ENCODE measurements at places on chromosomes 6 and 20.

DNA sequence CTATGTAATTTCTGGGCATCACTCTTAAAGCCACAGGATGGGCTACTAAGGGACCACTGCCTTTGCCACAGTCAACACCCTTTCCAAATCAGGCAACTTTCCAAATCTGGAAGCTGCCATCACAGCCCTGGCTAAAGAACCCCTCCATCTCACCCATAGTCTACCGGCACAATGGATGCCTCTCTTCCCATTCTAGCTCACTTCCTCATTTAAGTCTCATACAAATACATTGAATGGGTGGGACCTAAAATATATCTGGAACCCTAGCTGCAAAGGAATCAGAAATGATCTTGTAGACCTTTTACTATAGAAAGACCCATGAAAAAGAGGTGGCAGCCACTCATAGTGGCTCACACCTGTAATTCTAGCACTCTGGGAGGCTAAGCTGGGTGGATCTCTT is 3.3 kb upstream of the TREML4 start:
- no peak for DNase-seq

- DNase-seq: no peak
These were observed 3.6 kb upstream of the HSP90AB1 start for GRCh38 chr6:44243345-44243744.

DNA sequence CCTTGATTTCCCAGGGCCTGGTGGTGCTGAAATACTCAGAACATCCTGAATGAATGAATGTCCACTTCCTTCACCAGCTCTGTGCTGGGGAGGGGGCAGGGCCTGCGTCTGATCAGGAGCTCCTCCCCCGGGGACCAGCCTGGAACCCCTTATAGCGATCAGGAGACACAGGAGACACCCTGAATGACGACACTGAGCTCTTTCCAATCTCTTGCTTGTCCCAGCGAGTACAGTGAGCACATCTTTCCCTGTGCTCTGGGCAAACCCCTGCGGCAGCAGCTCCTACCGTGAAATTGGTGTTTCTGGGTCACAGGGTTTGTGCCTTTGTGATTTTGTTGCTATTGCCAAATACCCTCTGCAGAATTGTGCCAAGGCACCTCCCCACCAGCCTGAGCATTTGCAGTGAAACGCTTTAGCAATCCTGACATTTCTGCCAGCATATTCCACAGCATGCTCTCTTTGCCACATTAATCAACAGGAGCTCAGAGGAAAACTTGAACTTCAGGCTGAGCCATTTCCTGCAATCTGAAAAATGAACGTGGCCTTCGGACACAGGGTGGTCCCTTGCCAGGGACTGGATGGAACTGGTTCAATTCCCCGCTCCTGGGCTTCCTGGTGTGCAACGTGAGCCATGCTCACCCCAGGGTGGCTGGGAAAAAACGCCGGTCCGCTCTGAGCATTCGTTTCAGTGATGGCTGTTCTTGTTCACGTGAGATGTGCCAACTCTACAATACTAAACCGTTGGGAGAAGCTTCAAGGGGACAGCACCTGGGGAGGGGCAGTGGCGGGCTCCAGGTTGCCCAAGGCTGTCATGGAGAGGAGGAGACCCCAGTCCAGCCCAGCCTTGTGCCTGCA is 23.1 kb upstream of the MRGBP start:
- DNase-seq: no peak

DNA sequence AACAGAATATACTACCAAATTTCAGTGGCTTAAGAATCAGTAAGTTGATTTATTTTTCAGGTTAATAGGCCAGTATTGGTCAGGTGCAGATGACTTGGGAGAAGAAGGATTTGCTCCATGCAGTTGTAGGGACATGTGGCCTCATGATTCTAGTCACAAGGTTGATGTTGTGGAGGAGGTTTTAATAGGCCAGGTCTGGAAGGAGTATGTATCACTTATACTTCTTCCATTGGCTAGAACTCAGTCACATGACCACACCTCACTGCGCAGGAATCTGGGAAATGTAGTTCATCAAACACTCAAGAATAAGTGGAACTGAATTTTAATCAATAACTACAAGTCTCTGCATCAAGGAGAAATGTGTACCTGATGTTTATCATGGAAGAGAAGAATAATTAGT is 281.5 kb upstream of the QKI start:
- DNase-seq: no peak

DNA sequence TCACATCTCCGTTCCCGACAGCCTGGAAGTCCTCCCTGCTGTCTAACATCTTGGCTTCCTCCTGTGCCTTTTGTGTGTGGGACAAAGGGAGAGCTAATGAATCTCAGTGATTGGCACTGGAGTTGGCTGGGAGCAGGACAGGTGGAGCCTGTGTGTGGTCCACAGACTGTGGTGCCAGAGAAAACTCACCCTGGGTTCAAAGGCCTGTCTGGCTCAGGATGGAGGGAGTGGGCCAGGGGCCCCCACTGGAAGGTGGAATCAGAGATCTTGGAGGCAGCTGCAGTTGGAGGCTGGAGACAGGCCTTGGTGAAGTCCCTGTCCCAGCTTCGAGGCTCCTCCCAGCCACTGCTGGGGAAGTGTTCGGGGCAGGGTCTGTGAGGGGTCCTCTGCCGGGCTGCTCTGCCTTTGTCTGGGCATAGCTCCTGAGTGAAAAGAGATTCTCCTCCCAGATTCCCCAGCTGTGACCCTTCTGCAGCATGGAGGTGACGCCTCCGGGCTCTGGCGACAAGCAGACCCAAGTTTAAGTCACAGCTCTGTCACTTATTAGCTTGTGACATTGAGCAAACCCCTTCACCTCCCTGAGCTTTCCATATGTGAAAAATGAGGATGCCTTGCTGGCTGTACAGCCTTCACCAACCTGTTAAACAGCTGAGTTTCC is 13.9 kb upstream of the ITPR3 start:
- DNase-seq: no peak

GRCh38 chr6:87539554-87539953 is 50.2 kb downstream of the RARS2 start:
- no peak for DNase-seq

DNA sequence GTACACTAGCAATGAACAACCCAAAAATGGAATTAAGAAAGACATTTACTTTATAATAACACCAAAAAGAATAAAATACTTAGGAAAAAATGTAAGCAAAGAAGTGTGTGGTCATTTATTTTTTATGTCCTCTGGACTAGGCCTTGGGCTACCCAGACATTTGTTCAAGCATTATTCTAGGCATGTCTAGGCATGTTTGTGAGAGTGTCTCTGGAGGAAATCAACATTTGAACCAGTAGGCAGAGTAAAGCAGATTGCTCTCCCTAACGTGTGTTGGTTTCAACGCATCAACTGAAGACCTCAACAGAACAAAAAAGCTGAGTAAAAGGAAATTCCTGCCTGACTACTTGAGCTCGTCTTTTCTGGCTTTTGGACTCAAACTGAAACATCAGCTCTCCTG is 84.5 kb downstream of the ANKEF1 start:
- DNase-seq: no peak

DNA sequence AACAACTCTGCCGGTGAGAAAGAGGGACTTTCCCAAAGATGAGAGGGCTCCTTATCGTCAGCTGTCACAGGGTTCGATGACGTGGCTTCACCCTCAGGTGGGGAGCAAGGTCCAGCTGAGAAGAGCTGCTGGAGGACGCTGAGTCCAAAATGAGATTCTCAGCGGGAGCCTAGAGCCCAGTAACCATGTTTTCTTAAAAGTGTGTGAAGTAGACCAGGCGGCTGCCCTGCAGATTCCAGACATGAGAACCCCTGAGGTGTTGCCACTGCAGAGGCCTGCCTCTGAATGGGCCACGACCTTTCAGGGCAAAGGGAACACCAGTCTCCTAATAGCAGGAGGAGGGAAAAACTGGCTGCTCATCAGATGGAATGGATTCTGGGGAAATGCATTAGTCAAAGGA is 375.1 kb downstream of the BTBD9 start:
- no peak for DNase-seq

DNA sequence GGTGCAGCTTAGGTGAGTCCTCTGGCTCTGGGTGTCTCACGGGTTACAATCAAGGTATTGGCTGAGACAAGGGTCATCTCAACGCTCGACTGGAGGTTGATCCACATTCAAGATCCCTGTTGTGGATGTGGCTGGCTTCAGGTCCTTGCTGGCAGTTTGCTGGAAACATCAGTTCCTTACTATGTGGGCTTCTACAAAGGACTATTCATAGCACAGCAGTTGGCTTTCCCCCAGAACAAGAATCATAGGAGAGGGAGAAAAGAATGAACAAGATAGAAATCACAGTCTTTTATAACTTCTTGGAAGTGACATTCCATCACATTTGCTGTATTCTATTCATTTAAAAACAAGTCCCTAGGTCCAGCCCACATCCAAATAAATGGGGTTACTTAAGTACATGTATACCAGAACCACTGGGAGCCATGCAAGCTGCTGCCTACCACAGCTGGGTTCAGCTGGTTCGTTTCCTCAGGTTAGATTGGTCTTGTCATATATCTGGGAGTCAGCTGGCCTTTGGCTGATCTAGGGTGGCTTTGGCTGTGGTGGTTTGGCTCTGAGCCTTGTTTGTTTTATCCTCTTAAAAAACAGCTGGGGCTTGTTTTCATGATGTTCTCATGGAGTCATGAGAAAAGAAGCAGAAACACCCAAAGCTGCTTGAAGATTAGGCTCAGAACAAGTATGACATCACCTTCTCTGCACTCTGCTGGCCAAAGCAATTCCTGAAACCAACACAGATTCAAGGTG is 433.2 kb upstream of the SPTLC3 start:
- peak; percentile 46 for DNase-seq

DNA sequence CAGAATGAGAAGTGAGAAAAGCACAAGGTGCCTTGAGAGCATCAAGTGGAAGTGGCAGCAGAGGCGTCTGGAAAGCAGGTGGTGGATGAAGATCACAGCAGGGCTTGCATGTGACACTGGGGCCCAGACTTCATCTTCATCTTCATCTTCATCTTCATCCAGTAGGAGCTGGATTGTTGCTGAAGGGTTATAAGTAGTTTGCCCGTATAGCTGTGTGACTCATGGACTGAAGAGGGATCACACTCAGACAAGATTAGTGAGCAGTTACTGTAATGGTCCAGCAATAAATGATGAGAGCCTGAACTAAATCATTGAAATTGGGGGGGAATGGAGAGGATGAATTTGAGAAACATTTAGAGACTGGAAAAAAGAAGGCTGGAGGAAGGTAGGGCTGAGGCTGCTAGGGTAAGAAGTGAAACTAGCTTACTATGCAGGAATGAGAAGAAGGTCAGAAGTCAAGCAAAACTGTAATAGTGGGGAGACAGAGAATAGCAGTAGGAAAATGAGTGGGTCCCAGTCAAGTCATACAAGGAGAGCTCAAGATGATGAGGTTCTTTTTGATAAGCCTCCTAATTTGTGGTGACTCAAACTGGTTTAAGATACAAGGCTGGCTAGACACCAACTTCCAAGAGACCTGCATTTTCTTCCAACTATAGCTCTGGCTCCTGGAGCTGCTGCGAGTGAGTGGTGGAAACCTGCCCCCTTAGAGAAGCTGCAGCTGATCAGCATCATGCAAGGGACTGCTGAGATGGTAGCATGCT is 92.3 kb upstream of the BEND6 start:
- no peak for DNase-seq

- no peak for DNase-seq
These were observed 81.7 kb downstream of the CDH22 start for GRCh38 chr20:46226602-46227001.

GRCh38 chr6:157822245-157823000 is 623 bp upstream of the SNX9 start:
- peak; percentile 80 for DNase-seq

- DNase-seq: peak; percentile 79
These were observed 1.2 kb downstream of the FOXO3 start for GRCh38 chr6:108561742-108562502.

Measured in right kidney (tissue), 9 donors.